Stimulated activated CD8-positive, alpha-beta memory T cell treated with anti-CD3 and anti-CD28 coated beads, Interleukin-15, amount 100 ng/mL, for 24 hours (primary cell): ENCODE measurements at places on chromosomes 16 and 17.

- no peak for DNase-seq
Measured at GRCh38 chr17:57350266-57350665, 93.9 kb downstream of the MSI2 start.

DNA sequence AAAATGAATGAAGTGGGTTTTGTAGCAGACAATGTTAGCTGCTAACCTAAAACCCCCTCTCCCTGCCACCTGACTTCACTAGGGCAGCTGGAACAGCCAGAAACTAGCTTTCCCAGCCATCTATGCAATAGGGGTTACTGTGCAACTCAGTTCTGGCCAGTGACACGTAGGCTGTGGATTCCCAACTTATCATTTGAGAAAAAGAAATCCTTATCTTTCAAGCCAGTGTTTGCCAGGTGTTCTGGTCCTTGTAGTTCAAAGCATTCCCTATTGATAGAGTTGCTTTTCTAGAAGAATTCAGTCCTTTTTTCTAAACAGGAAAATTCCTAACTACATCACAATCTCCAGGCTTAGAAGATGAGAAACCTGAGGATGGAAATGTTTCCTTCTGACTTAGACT lies 144.5 kb upstream of the ELAC2 start:
- no peak for DNase-seq

GRCh38 chr17:5485270-5486205 lies at the start of gene DERL2:
Gene DERL2 (minus strand): TSS chr17:5486178. CDS start chr17:5486161, 17 bp downstream.
- DNase-seq = no peak

- DNase-seq = no peak
Measured at GRCh38 chr17:27873746-27874145, 19.4 kb downstream of the LYRM9 start.

- DNase-seq = no peak
Measured at GRCh38 chr17:47850692-47851573, at the start of gene SP6. Gene SP6 (minus strand): TSS chr17:47851163. CDS start chr17:47848429, 2,734 bp downstream.

DNA sequence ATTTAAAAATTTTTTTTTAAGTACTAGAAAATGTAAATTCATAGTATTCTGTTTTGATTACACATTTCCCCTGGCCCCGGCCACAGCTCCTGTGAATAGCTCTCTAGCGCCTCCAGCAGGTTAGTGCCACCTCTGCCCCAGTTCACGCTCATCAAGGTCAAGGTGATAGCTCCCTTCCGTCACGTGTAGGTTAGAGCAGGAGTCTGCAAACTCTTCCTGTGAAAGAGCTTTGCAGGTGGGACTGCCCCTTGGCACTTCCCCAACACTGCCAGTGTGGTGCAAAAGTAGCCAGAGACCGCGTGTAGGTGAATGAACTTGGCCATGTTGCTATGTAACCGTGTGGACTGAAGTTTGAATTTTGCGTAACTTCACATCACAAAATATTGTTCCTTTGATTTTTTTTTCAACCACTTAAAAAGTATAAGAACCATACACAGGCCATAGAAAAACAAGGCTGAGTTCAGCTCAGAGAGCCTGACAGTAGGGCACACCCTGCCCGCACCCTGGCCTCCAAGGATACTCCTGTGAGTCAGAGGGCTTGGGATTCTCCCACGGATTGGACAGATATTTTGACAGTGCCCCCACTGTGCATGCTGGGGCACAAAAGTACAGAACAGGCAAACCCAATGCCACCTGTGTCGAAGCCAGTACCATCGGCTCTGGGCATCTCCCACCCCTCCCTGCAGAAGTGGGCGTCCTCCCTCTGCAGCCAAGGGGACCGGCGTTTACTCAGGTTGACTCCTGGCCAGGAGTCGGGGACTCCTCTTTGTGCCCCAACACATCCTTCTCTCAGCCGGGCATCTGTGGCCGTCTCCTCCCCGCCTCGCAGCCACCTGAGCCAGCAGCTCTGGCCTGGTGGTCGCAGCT lies 92.0 kb upstream of the CHMP6 start:
- DNase-seq = peak; percentile 47

GRCh38 chr17:2402544-2402943 lies 1.7 kb upstream of the MNT start:
- no peak for DNase-seq

GRCh38 chr17:82414548-82415281 lies 3.4 kb upstream of the HEXD start:
- DNase-seq = peak; percentile 39

- peak; percentile 29 for DNase-seq
Measured at GRCh38 chr17:63700528-63701455, 867 bp upstream of the LIMD2 start.

DNA sequence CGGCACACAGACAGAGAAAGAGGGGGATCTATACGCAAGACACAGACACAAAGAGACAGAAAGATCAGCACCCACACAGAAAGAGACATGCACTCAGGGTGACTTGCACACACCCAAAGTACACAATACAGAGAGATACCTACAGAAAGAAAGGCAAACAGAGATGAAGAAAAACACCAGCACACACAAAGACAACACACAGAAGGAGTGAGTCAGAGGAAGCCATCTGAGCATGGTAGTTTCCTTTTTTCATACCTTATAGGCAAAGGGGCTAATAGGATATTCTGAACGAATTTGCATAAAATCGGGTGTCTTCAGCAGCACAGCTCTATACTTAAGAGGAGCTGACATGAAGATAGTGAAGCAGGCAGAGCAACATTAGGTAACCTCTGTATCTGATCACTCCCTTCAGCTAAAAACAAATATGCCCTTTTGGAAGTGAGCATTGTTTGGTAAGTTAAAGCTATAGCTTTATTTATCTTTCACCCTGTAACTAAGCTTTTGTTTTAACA lies 198.6 kb downstream of the AATF start:
- no peak for DNase-seq

DNA sequence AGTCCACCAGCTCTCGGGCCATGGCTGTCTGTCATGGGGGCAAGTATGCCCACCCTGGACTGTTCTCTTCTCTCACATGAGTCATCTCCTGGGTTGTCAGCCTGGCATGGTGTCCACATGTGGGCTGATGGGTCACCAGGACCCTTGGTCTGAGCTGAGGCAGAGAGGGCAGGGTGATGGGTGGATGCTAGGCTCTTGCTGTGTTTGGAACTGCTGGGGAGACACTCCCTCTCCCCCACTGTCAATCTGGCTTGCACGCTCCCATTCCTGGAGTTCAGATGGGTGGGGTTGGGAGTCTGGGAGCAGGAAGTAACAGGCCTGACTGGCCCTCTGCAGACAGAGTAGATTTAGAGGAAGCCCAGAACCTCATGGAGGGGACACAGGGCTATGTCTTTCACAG lies 28.9 kb downstream of the KSR1 start:
- DNase-seq = no peak

DNA sequence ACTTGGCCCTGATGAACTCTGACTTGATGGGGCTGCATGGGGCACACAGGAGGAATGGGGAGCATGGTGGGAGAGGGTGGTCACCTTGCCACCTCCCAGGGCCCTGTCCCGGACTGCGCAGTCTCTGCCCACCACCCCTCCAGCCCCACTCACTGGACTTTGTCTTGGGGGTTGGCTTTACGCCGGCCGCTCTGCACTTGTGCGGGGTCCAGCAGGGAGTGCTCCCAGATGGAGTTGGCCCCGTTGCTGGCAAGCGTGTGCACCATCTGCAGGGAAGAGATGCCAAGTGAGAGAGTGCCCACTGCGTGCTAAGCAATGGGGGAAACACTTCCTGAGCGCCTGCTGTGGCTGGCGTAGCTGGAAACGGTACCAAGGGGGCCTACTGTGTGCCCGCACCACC lies 6.7 kb downstream of the GIT1 start:
- no peak for DNase-seq

- DNase-seq = no peak
Measured at GRCh38 chr16:82031116-82032084, 3.7 kb upstream of the HSD17B2 start.

- no peak for DNase-seq
Measured at GRCh38 chr17:34435182-34435928, 72.3 kb upstream of the CCL1 start.

DNA sequence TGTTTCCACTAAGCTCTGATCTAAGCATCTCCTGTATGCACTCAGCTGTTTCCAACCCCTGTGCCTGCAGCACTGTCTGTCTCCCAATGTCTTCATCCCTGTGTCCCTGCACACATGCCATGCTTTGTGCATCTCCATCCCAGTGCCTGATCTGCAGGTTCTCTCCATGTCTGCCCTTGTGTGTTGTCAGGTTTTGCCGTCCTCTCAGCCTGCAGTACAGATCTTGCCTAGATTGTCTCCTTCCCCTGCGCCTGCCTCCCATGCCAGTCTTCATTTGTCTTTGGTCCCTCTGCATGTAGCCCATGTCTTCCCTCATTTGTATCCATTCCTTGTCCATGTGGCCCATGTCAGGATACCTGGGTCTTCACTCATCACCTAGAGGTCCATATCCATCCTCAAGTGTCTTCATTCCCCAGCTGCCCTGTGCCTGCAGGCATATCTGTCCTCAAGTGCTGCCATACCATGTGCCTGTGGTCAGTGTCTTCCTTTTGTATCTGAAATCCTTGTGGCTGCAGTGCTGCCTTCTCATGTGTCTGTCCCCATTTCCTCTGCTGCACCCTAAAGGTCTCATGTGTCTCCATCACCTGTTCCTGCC lies 71.5 kb downstream of the TNFRSF13B start:
- DNase-seq = no peak

- DNase-seq = no peak
Measured at GRCh38 chr17:63785556-63785955, 11.6 kb downstream of the DDX42 start.

GRCh38 chr17:16398270-16399267 lies 16.8 kb upstream of the TRPV2 start:
- DNase-seq = no peak

- no peak for DNase-seq
Measured at GRCh38 chr17:63842173-63842539, 329 bp downstream of the SMARCD2 start.

DNA sequence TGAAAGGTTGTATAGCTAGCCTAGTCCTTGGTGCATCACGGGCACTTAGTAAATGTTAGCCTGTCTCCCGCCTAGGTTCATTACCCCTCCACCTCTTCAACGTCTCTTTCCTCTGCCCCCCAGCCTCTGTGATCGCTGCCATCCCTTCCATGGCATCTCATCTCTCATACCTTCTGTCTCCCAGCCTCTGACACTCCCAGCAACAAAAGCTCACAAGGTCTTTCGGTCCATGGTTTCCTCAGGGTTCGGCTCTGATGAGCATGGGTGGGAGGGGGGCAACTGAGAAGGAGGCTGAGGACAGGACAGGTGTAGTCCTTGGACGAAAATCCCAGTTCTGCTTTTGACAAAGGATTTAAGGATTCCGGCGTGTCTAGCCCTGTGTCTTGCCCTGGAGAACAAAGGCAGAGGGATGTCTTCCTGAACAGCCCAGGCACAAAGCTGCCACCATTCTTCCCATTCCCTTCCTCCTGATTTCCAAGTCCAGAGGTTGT lies 16.7 kb downstream of the CCR7 start:
- no peak for DNase-seq

DNA sequence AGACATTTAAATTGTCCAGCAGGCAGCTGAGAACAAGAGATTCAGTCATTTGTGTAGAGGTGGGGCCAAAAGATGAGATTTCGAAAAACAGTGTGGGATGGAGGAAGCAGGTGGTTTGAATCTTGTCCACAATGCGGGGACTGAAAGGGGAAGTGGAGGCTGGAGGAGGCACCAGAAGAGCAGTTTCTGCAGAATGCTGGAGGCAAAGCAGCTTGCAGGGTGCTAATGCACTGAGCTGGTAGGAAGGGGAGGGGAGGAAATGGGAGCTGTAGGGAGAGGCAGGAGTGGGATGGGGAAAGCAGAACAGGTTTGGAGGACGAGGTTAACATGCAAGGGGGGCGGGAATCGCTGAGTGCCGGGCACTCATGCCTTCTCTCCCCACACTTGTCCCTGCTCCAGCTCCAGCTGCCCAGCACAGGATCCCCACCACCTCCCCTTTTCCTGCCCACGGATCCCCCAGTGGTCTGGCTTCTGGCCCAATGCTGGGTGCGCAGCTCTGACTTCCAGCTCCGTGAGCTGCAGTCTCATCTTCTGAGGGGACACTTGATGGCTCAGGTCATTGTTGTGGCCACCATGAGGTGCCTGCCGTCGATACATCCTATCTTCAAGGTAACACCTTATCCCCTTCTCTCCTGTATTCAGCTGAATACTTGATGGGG lies 9.4 kb downstream of the C17orf100 start:
- DNase-seq = no peak

- DNase-seq = no peak
Measured at GRCh38 chr16:11307639-11308492, 26.7 kb upstream of the PRM1 start.

- no peak for DNase-seq
Measured at GRCh38 chr17:42985225-42985624, 4.9 kb downstream of the RUNDC1 start.

GRCh38 chr16:88847654-88848053 lies 9.1 kb downstream of the GALNS start:
- DNase-seq = no peak

- DNase-seq = no peak
Measured at GRCh38 chr17:37067555-37068111, 118.9 kb downstream of the AATF start.

GRCh38 chr17:77280304-77281121 lies 139.7 kb downstream of the SEC14L1 start:
- DNase-seq = no peak

DNA sequence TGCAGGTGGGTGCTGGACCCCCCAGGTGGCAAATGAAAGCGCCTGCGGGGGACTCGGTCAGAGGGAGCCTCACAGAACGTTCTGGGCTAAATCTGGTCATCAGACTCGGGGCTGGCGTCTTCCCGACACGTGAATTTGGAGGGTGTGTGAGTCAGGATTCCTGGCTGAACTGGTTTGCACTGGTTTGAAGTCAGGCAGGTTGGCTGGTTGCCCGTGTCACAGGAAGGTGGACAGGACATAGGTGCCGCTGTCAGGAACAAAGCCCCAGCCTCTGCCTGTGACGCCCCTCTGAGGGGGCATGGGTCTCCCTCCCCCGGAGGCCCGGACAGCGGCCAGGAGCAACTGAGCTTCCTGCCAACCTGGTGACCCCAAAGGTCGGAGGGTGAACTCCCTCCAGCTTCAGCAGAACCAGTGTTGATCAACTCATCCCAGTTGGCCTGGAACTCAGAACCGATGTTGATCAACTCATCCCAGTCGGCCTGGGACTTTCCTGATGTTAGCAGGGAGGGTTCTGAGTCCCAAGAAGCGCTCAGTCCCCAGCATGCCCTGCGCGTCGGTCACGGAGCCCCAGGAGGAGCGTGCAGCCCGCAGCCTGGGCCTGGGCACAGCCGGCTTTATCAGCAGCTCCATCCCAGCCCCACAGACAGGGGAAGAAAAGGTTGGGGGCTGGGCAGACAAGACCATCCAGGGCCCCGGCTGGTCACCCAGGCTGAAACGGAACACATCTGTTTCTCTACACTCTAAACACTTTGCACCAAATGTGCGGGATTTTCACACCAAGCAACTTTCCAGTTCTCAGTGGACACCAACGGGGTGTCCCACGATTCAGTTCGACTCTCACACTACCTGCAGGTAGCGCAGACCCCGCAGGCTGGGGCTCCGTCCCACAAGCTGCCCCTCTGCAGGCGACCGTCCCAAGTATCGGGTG lies 14.4 kb upstream of the METRNL start:
- DNase-seq = no peak

GRCh38 chr17:69361156-69361555 lies 34.2 kb upstream of the ABCA5 start:
- DNase-seq = no peak

- peak; percentile 73 for DNase-seq
Measured at GRCh38 chr17:58337600-58338453, 9.2 kb upstream of the TSPOAP1 start.
